ENCODE measurements at places on chromosomes 3 and 15.

DNA sequence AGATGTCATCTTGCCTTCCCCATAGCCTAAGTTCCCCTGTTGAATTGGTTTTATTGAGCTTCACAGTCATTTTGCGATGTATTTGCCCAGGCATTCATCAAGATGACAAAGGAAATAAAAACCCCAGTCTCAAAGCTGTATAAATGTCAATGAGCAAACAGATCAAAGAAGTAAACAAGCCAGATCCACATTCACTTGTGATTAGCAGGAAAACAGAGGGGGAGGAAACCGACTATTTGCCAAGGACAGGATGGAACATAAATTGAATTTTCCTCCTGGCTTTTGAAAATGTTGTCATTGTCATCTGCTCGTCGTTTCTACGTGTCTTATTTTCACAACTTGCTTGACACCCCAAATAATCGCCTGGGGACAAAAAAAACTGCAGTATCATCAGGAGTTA lies 83.5 kb downstream of the SV2B start:
- peak; percentile 90 for DNase-seq

DNA sequence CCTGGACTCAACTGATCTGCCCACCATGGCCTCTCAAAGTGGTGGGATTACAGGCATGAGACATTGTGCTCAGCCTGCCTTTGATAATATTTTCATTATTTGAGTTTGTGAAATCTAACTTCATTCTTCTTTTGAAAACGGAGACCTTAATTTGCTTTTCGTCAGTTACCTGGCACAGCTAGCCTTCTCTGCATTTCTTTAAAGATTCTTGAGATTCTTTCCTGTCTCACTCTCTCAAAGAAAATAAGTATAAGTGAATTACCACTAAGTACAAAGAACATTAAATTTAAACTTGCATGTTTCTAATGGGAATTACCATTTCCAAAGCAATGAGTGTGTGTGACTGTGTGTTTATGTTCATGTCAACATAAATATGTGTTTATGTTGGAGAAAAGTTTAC lies 187.9 kb downstream of the NFKBIZ start:
- no peak for DNase-seq

GRCh38 chr3:126546549-126547239 lies 12.0 kb downstream of the C3orf22 start:
- no peak for DNase-seq

GRCh38 chr15:91223863-91224262 lies 123.8 kb downstream of the SV2B start:
- no peak for DNase-seq

- no peak for DNase-seq
These were observed 8.8 kb downstream of the DLL4 start for GRCh38 chr15:40937762-40938535.

DNA sequence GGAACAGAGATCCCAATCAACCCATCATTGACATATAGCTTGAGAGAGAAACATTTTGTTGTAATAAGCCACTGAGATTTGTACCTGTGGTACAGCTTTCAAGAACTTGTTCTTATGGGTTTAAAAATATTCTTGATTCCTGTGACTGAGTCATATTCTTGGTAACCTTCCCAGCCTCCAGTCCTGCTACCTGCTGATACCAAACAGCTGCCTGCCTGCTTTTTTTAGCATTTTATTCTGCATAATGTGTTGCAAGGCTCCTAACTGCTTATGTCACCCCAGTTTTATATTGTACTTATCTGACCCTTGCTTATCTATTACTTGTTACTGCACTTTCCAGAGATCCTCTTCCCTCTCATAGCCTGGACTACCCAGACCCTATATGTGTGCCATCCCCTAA lies 349.3 kb upstream of the SOX2 start:
- DNase-seq = no peak

DNA sequence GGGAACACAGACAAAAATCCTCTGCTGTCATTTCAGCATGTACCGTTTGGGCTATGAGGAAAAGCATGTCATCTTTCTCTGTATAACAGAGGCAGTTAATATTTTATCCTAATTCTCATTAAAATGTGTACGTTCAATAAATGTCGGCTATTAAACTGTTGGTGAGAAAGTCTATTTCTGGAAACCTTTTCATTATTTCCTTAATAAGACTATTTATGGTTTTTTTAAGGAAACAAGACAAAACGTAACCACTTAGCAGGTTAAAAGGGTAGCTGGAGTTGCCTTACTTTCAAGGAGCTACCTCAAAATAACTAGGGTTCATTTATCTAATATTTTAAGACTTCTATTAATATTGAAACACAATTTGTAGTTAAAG lies 1.8 kb upstream of the STT3B start:
- DNase-seq = no peak

GRCh38 chr3:154193000-154193615 lies 71.9 kb downstream of the ARHGEF26 start:
- no peak for DNase-seq

DNA sequence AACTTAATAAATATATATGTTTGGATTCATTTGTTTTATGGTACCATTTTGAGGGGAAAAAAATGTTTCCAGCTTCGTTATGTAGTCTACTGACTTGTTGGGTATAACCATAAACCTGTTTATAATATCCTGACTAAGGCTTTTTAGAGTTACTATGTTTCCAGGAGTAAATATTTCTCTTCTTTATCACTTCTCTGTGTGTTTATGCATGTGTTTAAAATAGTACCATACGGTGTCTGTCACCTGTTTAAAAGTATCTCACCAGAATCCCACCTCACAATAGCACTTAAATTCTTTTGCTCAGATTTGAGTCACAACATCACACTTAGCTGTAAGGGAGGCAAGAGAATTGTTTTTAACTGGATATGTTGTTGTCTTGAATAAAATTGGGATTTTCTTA lies 15.1 kb downstream of the LACTB start:
- DNase-seq = no peak

Data from NCI-H1417 treated with DMSO at 0.1 percent for 48 hours (cell line).